ENCODE measurements at places on chromosomes 2 and 18.

- DNase-seq: no peak
Measured at GRCh38 chr2:200360364-200360763, 53.9 kb downstream of the SPATS2L start.

DNA sequence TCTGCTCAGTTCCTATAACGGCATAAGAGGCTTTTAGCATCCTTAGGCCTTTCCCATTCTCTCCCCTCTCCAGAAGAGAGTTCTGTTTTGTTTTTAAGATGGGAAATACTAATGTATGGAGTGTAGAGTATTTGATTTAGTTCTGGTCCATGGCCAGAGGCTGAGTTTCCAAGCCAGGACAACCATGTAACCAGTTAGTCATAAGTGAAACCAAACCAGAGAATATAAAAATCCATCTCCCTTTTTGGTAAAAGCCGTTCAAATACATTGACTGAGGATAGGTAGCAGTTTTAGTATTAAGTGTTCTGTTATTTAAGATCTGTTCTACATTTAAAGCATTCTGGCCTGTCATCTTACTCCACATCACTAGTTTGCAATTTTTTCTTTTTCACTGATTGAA lies 3.1 kb downstream of the PSMD1 start:
- no peak for DNase-seq

GRCh38 chr18:54830260-54830659 lies 2.0 kb downstream of the RAB27B start:
- DNase-seq: no peak

GRCh38 chr18:76399613-76400391 lies 95.2 kb downstream of the ZNF516 start:
- DNase-seq: no peak

- no peak for DNase-seq
Measured at GRCh38 chr2:43191947-43192516, 34.4 kb downstream of the ZFP36L2 start.

DNA sequence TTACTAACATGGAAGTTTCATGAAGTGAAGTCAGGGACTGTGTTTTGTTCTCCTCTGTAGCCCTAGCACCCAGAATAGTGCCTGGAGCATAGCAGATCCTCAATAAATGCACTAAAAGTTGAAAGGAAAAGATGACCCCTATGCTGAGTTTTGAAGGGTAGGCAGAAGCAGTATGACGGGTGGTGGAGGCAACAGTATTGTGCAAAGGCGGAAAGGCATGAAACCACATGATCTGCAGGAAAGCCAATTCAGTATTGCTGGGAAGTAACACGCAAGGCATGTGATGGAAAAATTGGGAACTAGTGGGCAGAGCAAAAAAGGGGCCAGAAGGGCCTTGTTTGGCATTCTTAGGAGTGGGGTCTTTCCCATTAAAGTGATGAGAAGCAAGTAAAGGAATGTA lies 23.1 kb downstream of the DTNB start:
- DNase-seq: no peak

Measured in fibroblast of skin of right biceps (primary cell).